ENCODE measurements at places on chromosomes 4 and X.

DNA sequence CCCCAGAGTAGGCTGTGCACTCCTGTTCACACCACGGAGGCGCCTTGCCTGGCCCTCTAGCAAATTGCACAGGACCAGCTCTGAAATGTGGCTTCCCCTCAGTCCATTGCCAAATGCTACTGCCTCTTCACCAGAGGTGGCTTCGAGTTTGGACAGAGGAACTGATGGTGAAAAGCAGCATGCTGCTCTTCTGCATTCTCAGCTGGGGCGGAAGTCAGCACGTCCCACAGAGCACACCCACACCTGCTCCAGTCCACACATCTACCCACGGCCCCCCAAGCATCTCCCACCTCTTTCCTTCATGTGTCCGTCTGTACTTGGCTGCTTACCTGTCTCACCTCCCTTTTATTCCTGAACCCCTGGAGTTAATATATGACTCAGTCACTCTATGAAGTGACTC lies 43.5 kb downstream of the LRP2BP start:
- DNase-seq = no peak

DNA sequence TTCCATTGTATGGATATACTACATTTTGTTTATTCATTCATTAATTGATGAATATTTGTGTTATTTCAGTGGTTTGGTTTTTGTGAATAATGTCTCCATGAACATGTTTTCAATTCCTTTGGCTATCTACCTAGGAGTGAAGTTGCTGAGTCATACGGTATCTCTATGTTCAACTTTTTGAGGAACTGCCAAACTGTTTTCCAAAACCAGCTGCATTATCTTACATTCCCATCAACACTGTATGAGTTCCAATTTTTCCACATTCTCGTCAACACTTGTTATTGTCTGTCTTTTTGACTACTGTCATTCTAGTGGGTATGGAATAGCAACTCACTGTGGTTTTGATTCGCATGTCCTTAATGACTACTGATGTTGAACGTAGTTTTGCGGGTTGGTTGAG lies 388.6 kb upstream of the MAGEB2 start:
- no peak for DNase-seq

DNA sequence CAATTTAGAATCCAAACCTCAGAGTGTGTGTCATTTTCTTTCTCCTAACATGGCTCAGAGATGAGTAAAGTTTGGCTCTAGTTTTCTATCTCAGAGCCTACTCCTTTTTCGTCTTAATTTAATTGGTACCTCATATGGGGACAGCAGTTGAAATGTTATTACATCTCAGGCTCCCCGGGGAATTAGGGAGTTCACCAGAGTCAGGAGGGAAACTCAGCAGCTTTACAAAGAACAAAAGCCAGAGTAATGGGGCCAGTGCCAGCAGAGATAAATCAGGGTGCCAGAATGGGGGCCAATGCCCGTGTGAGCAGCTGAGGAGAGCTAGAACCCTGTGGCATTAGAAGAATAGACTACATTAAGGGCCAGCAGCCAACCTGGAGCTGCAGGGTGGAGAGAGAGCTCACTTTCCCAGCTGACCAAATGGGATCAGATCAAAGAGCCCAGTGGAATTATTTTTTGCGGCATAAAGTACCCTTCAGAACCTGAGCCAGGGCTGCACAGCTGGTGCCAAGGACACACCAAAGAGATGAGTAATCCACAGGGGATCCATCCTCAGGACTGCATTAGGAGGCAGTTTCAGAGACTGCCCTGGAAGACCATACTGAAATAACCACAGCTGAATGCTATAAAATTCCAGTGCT lies 207.1 kb upstream of the DKK2 start:
- DNase-seq = no peak

DNA sequence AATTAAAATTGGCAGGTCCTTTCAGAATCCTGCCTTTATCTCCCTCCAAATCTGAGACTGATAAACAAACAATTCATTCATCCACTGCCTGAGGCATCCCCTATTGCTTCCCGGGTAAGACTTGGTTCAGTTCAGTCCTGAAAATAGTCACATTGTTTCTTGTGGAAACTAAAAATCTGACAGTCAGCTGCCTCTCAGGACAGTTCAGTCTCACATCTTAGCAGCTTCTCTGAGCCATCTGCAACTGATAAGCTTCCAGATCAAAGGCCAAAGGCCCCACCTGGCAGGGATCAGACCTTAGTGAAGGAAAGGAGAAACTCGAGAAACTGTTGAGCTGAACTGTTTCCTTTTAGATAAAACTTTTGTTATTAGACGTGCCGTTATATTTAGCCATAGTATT lies 264.5 kb downstream of the IL15 start:
- DNase-seq = no peak

GRCh38 chr4:123497340-123497739 lies 100.7 kb downstream of the SPRY1 start:
- DNase-seq = no peak

- DNase-seq = no peak
These were observed 562.8 kb upstream of the POU3F4 start for GRCh38 chrX:82945332-82945731.

DNA sequence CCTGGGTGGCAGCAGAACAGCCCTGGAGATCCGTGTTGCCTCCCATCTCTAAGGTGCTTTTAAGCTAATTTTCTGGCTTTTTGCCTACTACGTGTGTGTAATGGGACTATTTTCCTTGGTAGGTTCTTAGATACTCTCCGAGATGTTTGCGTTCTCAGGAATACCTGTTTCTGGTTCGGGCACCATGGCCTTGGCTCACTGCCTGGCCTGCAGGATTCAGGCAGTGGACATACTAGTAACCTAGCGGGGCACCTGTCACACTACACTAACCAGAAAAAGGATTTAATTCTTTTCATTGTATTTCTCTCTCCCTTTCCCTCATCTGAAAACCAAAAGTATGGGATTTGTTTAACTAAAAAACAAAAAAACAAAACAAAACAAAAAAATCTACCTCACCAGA lies 29.2 kb downstream of the FHIP1A start:
- no peak for DNase-seq

GRCh38 chr4:5034206-5034605 lies 14.9 kb upstream of the CYTL1 start:
- no peak for DNase-seq

GRCh38 chr4:155245105-155245504 lies 36.7 kb downstream of the NPY2R start:
- no peak for DNase-seq

All from activated CD8-positive, alpha-beta memory T cell treated with anti-CD3 and anti-CD28 coated beads for 4 hours (primary cell).